Stimulated activated CD4-positive, alpha-beta T cell treated with anti-CD3 and anti-CD28 coated beads, Interleukin-2, amount 100 ng/mL, for 24 hours (primary cell): ENCODE measurements at places on chromosomes 11 and 22.

DNA sequence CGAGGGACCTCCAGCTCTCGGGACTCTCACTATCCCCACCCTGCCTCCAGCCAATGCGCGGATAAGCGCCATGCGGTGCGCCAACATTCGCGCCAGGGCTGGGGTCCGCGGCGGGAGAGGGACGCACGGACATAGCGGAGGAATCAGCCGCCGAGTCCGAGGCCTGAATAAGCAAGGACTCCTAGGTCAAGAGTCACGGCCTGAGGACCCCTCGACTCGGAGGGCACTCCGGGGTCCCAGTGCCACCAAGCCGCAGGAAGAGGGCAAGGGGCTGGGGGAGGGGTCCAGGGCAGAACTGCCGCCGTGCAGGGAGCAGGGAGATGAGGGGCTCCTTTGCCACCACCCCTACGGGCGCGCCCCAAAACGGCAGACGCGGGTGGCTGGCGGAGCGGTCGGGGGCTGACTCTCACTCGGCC, 552 bp downstream of the DSCAML1 start:
- DNase-seq, result no peak

DNA sequence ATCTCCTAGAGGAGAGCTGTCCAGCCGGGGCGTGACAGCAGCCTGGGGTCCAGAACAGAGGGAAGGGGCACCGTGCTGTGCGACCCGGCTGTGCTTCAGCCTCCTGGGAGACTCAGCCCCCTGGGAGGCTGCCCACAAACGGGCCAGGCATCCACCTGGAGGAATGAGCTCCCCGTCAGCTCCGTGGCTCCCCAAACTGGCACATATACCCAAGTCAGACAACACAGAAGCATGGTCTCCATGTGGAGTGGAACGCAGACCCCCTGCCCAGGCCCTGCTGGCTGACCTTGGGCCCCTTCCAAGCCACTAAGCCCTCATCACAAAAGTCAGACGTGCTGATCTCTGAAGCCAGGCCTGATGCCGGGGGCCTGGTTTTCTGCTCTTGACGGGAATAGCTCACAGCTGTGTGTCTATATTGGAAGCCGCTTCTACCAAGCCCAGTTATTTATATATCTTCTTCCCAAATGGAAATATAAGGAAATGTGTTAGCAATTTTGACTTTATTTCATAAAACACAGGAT, 91.7 kb downstream of the BRD1 start:
- DNase-seq, result no peak

- DNase-seq, result no peak
These were observed 9.5 kb upstream of the MS4A4E start for GRCh38 chr11:60252213-60253108.

DNA sequence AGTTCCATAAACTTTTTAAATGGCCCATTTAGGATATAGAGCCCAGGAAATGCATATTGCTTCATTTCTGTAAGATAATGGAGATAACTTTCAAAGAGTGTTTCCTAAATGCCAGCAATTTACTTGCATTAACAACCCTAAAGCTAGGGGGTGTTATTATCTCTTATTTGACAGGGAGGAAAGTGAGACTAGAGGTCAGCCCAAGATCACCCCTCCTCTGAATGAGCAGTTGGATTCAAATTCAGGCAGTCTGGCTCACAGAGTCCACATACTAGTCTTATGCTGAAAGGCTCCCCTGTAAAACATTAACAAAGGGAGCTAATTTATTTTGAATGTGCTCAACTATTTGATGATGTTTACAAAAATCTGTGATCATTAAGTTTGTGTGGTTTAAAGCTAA, 49.9 kb upstream of the TRIM77 start:
- DNase-seq, result no peak

GRCh38 chr11:113077379-113077778, 116.2 kb downstream of the NCAM1 start:
- DNase-seq, result no peak

- DNase-seq, result no peak
These were observed 7.5 kb upstream of the PDE3B start for GRCh38 chr11:14636119-14636518.

DNA sequence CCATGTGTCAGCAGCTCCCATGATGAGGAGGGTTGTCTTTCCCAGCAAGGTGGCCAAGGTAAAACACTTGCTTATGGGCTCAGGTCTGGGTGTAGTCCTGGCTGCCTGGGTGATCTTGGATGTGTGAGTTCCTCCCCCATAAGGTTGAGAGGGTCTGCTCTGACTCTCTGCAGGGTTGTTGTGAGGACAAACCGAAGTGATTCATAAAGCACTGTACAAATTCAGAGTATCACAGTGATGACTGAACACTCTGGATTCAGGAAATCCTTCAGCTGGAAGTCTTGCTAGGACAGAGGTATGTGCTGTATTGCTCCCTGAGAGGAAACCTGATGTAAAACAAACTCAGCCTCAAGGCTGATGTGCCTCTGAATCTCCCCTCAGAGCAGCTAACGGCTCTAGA, 220.9 kb upstream of the PITPNB start:
- no peak for DNase-seq

DNA sequence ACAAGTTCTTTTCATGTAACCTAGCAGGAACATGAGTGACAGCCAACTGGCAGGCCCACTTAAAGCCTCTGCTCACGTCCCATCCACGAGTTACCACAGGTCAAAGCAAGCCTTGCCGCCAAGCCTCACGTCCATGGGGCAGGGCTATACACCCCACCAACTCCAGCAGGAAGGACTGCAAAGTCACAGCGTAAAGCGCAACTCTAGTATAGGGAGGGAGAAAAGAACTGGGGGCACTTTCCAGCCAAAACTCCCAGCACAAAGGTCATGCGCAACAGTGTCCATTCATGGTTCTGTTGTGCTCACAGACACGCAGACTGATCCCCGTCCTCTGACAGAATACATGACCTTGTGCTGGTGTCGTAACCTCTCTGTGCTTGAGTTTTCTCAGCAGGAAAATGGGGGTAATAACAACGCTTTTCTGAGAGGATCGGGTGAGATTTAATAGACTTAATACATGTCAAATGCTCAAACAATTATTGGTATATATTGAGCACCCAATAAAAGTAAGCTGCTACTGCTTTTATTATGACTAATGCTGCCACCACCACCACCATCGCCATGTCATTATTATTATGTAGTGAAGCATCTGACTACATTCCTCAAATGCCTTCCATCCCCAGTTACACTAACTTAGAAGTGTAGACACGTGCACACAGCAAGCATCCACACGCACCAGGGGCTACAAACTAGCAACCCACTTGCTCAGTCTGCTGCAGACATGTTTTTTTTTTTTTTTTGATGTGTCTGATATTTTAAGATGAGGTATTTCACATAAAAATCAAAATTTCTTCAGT, 104.4 kb upstream of the PARVA start:
- no peak for DNase-seq

- no peak for DNase-seq
These were observed 56.7 kb upstream of the CLPB start for GRCh38 chr11:72491001-72491400.

- no peak for DNase-seq
These were observed 9.1 kb upstream of the SYT7 start for GRCh38 chr11:61589961-61590360.

DNA sequence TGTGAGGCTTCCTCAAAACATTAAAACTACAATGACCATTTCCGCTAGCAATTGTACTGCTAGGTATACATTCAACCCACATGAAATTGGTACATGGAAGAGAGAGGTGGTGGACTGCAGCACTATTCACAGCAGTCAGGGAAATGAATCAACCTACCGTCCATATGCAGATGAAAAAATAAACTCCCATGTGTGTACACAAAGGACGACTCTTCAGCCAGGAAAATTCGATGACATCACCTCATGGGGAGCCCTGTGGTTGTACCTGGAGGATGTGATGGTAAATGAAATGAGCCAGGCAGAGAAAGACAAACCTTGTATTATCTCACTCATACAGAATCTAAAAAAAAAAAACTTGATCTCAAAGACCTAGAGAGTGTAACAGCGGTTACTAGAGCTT, 23.3 kb downstream of the RFPL3 start:
- DNase-seq, result no peak
